ENCODE measurements at places on chromosomes 1 and 21. TPM values are rescaled to one million over a fixed set of nuclear protein-coding genes. Genes with fewer than 3 reads are reported as not detected.

Gene GIPC2
- 18.6 TPM for total RNA-seq

Gene GABPB2
- total RNA-seq: 6.6 TPM

Gene SHISA4
- 11.1 TPM for total RNA-seq

Gene CLEC20A
- not detected for total RNA-seq

Gene C1orf53
- total RNA-seq: 2.6 TPM

Gene FCRL6
- not detected for total RNA-seq

Gene PRELP
- under 0.01 TPM for total RNA-seq

Gene ZNF697
- 19.3 TPM for total RNA-seq

Gene FMO3
- total RNA-seq: 0.28 TPM

Measured in endothelial cell of coronary artery (primary cell).